ENCODE measurements at places on chromosomes 12 and 14.

- DNase-seq: no peak
Observed at GRCh38 chr12:81957631-81958030, 198.5 kb upstream of the PPFIA2 start.

DNA sequence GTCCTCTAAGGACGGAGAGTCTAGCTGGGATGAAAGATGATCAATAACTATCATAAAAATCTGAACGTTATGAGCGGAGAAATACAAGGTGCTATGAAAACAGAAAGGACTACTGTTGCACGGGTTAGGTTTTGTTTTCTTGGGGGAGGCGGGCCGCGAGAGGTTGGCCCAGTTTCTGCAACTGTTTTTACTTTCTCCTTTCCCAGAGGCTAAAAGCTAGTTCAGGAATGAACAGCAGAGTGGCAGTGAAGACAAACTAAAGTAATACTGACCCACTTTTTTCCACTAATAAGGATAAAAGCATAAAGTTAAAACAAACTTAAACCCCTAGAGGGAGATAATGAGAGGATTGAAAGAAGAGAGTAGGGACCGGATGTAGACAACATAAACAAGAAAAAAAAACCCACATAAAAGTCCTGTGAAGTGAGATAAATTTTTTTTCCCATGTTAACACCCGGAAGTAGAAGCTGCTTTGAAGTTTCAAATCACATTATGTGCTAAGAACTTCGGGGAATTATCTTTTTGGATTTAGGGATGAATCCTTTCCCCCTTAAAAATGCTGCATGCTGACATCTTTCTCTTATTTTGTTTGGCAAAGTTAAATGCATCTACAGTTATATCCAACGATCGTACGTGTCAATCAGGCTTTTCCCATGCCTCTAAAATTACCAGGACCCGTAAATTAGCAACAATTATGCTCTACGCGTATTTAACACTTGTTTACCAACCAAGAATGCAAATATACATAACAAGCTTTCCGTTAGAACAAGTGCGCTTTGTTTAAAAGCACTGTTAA is 1.0 kb upstream of the CDK17 start:
- no peak for DNase-seq

DNA sequence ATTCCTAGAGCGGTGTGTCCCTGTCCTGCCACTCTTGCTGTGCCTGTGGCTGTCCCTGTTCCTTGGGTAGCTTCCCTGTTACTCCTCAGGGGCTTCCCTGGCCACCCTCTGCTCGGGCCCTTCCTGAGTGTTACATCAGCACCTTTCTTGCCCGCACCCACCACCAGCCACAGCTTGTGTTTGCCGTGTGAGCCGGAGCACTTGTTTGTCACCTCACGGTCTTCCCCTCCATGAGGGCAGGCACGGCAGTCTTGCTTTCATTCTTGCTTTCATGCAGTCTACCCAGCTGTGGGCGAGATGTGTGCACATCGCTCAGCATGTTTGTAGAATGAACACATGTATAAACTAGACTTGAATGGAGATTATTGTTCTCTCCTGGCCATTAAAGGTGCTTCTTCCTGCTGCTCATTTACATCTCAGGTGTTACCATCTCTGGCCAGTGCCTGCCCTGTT is 42.0 kb downstream of the TRAF3 start:
- DNase-seq: peak; percentile 18

DNA sequence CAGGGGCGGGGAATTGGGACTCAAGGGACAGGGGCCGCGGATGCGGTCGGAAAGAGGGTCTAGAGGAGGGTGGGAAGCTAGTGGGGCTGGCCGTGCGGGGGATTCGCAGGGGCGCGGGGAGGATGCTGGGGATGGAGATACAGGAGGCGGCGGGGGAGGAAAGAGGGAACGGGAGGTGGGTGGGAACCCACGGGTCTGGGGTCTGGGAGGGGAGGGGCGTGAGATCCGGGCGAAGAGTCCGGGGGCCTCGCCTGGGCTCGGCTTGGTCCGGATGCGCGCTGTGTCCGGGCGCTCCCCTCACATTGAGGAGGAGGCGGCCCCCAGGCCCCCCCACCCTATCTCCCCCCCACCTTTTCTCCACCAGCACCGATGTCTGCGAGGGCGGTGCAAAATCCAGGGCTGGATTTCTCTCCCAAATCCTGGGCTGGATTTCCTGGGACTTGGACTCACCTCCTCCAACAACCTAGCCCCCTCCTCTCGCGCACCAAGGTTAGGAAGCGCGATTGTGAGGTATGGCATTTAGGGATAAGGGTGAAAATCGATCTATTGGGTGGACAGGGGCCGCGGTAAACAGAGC is at the start of gene AGAP2:
Gene AGAP2, minus strand, starts transcription at position 82 of the 577 bp plus-strand sequence. CDS start 496 bp downstream, outside the sequence.
- no peak for DNase-seq

- DNase-seq: no peak
Observed at GRCh38 chr14:25887251-25887878, 710.5 kb downstream of the NOVA1 start.

GRCh38 chr12:121712461-121713256 is at the start of gene TMEM120B:
Gene TMEM120B (plus strand): TSS chr12:121712752. CDS start chr12:121712896, 144 bp downstream.
- DNase-seq: peak; percentile 79

DNA sequence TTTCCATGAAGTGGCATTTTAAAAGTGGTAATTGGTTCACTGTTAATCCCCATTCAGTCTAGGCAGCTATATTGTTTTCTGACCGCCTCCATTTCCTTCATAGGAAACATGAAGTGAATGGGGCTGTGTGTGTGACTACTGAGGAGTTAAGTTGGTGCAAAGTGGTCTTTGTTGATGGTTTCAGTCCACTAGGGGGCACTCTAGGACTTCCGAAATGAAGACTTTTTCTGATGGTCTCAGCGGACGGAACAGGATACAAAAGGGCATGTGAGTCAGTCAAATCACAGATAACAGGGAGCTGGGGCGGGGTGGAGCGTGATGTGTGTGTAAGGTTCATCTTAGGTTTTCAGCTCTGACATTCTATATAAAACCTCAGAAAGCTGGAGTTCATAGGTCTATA is 240.1 kb upstream of the OR4E1 start:
- DNase-seq: peak; percentile 75

GRCh38 chr12:23361971-23362370 is 587.5 kb downstream of the SOX5 start:
- DNase-seq: no peak

- DNase-seq: no peak
Observed at GRCh38 chr12:104488374-104488773, 31.6 kb downstream of the CHST11 start.

- no peak for DNase-seq
Observed at GRCh38 chr12:88884600-88884999, 304.3 kb upstream of the KITLG start.

DNA sequence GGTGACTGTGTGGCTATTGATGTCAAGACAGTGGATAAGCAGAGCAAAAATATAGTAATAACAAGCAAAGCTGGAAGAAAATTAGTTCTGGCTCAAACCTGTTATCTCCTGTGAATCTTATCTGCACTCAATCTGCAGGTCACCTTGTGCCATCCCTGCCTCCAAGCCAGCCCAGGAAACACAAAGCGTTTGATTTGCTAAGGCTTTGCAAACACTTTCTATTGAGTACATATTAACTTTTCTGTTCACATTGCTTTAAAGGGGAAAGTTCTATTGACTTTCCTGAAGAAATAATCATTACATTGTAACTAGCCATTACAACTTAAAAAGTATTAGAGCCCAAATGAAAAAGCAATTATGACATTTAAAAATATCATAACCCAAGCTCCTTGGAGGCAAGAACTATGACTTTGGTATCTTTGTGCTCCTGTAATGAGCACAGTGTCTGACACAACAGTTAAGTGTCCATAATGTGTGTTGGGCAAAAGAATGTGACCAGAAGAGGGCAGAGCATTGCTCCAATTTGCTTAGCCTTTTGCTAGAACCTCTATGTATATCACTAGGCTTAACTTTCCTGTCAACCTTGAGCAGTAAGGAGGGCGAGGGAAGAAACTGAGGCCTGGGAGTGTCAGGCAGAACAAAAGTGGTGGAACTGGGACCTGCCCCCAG is 24.7 kb downstream of the SERPINA3 start:
- DNase-seq: no peak

GRCh38 chr12:98896938-98897337 is 251.8 kb downstream of the APAF1 start:
- no peak for DNase-seq

DNA sequence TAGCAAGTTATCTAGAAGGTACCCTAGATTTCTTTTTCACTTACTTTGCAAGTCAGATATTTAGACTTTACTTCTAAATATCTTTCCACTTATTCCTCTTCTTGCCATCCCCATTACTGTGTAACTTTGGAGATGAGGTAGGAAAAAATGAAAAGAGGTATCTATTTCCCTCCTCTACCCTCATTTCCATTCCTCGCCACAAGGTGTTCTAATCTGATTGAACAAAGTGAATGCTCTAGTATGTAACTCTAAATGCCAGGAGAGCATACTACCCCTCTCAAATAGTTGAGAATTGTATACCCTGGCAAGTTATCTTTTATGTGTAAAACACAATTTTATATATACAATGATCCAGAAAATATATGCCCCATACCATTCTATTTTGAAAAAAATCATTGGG is 1.7 kb upstream of the LDHB start:
- DNase-seq: no peak

GRCh38 chr14:24298892-24299254 is 707 bp downstream of the DHRS1 start:
- no peak for DNase-seq

DNA sequence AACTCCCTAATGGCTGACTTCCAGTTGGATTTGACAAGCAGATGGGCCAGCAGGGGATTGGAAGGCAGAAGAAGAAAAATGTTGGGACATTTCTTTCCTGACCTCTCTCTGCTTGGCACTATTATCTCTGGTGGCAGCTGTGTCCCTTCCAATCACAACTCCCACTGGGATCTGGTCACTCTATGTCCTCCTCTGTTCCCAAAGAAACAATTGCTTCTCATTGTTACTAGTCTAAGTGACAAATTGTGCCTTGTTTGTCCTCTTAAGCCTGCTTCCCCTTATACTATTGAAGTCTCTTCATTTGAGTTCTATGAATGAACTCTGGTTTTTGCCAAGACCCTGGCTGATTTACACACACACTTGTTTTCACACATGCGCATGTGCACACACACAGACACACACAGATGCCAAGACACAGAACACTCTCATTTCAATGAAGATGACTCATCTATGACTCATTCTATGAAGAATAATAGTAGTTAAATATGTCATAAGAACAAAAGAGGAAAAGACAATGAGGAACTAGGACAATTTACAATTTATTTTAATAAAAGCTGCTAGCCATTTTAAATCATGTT is 83.0 kb upstream of the FAR2 start:
- no peak for DNase-seq

DNA sequence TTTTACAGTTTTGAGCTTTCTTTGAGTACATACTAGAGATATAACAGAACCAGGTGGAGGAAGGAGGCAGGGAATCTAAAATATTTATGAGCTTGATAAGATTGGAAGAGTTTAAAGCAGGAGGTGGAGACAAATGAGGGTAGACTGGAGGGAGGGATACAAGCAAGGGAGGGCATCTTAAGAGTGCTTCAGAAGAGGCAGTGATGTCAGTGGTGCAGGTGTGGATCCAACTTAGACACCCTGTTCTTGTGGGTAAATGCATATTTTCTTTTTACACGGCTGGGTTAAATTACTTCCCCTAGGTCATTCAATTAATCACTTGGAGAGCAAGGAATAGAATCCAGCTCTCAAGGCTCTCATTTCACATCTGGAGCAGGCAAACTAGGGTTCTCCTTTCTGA is 146.1 kb upstream of the LRIG3 start:
- no peak for DNase-seq

DNA sequence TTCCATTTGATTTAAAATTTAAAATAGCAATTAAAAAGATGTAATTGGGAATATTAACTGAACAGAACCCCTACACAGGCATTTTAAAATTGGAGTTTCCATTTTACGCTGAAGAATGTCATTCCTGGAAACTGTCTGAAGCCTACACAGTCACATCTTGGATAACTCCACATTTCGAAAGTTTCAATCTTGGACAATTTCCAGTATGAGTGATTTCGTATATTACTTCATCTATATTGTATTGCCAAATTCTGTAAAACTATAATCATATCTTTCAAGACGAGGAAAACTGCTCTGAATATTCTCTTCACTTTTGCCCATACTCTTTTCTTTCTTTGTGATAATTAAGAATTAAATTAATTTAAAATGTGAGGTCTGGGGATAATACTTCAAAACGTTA is 194.2 kb upstream of the ABCD2 start:
- no peak for DNase-seq

DNA sequence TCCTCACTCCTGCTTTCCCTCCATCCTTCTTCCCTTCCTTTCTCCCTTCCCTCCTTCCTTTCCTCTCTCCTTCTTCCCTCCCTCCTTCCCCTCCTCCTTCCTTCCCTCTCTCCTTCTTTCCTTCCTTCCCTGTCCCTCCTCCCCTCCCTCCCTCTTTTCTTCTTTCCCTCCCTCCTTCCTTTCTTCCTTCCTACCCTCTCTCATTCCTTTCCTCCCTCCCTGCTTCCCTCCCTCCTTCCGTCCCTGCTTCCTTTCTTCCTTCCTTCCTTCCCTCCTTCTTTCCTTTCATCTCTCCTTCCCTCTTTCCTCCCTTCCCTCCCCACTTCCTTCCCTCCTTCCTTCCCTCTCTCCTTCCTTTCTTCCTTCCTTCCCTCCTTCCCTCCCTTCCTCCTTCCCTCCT is 39.0 kb downstream of the NOS1 start:
- no peak for DNase-seq

DNA sequence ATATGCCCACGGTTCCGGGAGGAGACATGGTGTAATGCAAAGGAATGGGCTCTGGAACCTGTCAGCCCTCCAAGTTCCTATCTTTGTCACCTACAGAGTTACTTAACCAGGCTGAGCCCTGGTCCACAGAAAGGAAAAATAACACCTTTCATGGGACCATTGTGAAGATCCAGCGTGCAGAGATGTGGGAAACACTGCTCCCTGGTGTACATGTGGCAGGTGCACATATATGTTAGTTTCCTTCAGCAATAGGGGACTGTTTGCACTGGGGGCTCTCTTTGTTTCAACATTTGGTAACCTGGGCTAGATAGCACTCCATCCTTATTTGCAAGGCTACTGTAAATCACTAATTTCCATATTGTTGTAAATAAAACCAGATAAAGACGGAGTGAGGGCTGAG is 72.3 kb downstream of the ANO2 start:
- DNase-seq: no peak

DNA sequence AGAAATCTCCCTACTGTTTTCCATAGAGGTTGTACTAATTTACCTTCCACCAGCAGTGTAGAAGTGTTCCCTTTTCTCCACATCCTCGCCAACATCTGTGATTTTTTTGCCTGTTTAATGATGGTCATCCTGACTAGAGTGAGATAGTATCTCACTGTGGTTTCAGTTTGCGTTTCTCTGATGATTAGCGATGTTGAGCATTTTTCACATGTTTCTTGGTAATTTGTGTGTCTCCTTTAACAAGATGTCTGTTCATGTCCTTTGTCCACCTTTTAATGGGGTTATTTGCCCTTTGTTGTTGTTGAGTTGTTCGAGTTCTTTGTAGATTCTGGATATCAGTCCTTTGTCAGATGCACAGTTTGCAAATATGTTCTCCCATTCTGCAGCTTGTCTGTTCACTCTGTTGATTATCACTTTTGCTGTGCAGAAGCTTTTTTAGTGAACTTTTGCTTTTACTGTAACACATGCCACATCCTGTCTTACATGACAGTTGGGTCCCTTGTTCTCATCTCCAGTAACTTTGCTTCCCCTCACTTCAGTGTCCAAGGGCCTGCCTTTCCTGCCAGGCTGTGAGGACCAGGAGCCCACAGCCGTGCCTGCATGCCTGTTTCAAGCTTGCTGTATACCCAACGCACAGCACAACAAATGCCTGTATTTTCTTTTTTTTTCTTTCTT is 64.9 kb downstream of the SPRING1 start:
- DNase-seq: no peak
